Left renal cortex interstitium (tissue), 4 donors: ENCODE measurements at places on chromosomes 11 and 22. TPM values are rescaled to one million over a fixed set of nuclear protein-coding genes. Genes with fewer than 3 reads are reported as not detected.

- DNase-seq, result no peak
Measured at GRCh38 chr11:548700-549603, 11.6 kb downstream of the LMNTD2 start.

- no peak for DNase-seq
Measured at GRCh38 chr11:99584830-99585229, 564.1 kb downstream of the CNTN5 start.

Gene SCGB1A1
- polyA plus RNA-seq, result not detected

GRCh38 chr11:47889714-47890441 is 41.7 kb upstream of the NUP160 start:
- no peak for DNase-seq

GRCh38 chr11:43980253-43980652 is 37.8 kb downstream of the C11orf96 start:
- no peak for DNase-seq

GRCh38 chr22:41263704-41264103 is 22.3 kb downstream of the RANGAP1 start:
- DNase-seq, result no peak
